ENCODE measurements at places on chromosomes 3 and 15.
A peak's percentile ranks its signal among the peaks of the same experiment; 100 is the strongest.

DNA sequence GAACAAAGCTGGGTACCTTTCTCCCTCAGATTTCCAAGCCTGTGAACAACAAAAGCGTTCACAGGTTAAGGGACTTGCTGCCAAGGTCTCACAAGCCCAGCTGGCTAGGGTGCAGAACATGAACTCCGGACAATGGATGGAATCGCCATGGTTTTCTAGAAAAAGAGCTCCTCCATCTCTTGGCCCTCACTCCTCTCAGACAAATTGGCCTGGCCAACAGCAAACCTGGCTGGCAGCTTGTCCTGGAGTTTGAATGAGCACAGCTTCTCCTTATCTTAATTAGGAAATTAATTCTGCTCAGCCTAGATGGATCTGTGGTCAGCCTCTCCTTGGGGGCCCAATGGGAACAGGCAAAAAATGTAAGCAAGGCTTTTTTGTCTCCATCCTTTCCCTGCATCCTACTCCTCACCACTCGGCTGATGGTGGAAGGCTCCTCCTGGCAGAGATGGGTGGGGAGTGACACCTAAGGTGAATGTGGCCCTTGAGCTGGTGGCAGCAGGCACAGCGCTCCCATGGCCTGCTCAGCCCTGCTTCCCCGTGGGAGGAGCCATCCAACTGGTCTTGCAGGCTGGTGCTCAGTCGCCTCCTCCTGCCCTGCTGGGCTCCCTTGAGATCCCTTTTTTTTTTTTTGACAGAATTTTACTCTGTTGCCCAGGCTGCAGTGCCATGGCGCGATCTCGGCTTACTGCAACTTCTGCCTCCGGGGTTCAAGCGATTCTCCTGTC is 5.8 kb downstream of the KLHL25 start:
- H3K27ac ChIP-seq: no peak overlapping the region
- H3K4me1 ChIP-seq: peaks cover 7% of the 10 kb centered on the region
- no peaks in the 10 kb centered on the region for H3K36me3 ChIP-seq
- H3K27me3 ChIP-seq: no peaks in the 10 kb centered on the region
- no peak overlapping the region for H3K4me3 ChIP-seq
- DNase-seq: peak; percentile 25

DNA sequence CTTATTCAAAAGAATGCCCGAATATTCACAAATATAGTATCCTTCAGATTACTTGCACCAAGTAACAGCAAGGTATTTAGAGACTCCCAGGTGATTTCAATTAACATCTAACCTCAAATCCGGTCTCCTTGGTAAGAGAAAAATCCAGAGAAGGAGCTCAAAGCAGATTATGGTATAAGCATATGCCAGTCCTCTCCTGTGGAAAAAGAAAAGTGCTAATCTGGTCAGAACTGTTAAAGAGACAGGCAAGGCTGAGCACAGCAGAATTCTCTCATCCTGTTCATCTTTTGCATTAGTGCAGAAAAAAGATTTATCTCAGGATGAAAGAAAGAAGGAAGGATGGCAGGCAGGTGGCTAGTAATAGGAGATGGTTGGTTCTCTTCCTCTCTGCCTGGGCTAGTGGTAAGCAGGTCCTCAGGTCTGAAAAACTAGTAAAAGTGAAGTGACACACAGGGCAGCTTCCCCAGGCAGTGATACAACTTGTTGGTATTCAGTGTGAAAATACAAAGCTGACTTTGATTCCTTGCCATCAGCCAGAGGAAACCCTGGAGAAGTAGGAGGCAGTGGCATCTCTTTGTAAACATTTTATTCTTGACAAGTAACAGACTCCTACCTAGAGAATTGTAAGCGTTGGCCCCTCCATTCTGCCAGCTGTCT is 14.2 kb downstream of the ATXN7 start:
- 0 out of 2 replicates have a peak, but pooled peaks cover 4% of the 10 kb centered on the region for H3K4me1 ChIP-seq
- no peak overlapping the region for H3K4me3 ChIP-seq
- DNase-seq: no peak
- H3K27me3 ChIP-seq: no peaks in the 10 kb centered on the region
- no peaks in the 10 kb centered on the region for H3K36me3 ChIP-seq

GRCh38 chr3:111473550-111473949 is 68.4 kb upstream of the CD96 start:
- H3K27ac ChIP-seq: no peak overlapping the region
- no peaks in the 10 kb centered on the region for H3K27me3 ChIP-seq
- H3K36me3 ChIP-seq: no peaks in the 10 kb centered on the region
- DNase-seq: no peak
- H3K4me3 ChIP-seq: no peak overlapping the region

DNA sequence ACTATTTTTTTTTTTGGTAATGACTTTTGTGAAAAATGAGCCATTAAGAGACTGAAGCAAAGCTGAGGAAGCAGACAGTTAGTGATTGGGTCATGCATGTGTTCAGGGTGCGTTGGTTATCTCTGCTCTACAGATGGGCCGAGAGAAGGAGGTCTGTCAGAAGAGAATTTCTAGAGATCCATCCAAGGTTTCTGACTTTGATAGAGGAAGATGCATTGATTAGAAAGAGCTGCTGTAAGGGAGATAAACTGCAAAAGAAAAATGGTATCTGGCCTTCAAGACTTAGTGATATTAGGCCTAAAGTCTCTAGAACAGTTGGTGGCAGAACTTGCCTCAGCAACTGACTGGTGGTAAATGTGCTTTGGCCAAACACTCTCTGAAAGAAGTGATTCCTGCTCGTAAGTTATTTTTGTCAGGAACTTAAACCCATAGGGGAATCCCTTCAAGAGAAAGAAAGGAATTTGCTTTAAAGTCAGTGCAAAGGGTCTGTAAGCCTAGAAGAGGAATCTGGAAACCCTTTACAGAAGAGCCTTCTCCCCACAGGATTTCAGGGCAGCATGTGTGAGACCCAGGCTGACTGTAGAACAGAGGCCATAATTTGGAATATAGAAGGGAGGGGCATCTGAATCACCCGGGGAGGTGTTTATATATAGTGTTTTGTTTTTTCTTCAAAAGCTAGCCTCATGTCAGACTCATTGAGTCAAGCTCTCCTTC is 67.8 kb downstream of the OPA1 start:
- no peaks in the 10 kb centered on the region for H3K4me1 ChIP-seq
- no peak overlapping the region for H3K27ac ChIP-seq
- H3K27me3 ChIP-seq: no peaks in the 10 kb centered on the region

DNA sequence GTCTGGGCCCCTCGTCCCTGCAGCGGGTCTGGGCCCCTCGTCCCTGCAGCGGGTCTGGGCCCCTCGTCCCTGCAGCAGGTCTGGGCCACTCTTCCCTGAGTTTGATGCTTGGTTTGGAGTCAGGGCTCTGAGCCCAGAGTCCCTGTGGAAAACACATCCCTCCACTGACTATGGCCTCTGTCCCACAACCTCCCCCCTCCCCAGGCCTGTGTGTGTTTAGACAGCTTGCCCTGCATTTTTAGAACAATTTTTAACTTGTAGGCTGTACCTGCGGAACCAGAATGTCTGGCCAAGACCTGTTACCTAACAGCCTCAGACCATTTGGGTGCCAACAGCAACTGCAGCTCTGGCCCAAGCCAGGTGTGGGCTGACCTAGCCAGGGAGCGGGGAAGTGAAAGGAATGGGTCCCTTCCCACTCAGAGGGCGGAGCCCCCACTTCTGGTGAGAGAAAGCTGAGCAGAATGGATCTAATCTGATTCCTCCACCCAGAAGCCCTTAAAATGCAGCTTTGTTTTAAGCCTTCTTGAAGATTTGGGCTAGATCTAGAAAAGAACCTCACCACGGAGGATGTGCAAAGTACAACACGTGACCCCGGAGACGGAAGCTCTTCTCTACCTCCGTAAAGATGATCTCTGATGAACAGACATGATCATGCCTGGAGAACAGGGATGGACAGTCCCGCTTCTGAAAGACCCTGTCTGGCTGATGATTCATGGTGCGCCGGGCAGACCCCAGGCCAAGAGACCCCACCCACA is 60.5 kb upstream of the TFRC start:
- peaks cover 36% of the 10 kb centered on the region for H3K4me1 ChIP-seq
- no peaks in the 10 kb centered on the region for H3K36me3 ChIP-seq
- H3K4me3 ChIP-seq: no peak overlapping the region
- H3K27me3 ChIP-seq: no peaks in the 10 kb centered on the region
- peak; percentile 74 for DNase-seq

Measured in Caco-2 (cell line).